Esophagus squamous epithelium (tissue), 5 donors: ENCODE measurements at places on chromosomes 4 and X.

DNA sequence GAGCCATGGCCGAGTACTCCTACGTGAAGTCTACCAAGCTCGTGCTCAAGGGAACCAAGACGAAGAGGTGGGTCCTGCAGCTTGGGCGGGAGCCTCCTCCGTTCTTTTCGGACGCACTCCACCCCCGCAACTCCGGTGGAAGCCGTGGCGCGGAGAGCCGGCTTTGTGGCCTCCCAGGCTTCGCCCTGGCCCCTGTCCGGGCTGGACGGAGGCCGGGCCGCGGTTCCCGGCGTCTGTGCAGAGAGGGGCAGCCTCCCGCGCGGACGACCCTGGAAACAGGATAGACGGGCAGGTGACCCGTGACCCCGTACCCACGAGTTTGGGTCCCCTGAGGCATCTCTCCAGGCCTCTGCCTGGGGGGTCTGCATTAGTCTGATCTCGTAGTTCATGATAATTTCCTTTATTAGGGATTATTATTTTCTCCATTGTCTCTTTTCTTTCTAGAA is 356 bp downstream of the FRG1 start:
- no peak for DNase-seq

DNA sequence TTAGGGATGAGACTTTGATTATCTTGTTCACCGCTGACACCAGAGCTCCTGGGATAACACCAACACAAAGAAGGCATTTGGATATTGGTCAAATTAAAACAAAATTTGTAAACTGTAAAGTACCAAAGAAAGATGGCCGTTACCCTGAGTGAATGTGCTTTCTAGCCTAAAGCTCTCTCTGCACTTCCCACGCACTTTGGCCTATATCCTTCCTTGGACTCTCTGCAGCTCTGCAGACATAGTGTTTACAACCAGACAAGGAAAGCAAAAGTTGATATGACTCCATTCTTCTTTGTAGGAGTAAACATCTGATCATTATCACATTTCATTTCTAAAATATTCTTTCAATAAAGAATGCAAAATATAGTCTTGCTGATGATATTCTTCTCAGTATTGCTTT is 44.8 kb upstream of the PITX2 start:
- DNase-seq: no peak

- DNase-seq: no peak
These were observed 19.9 kb downstream of the MAGEB17 start for GRCh38 chrX:16187024-16187760.

DNA sequence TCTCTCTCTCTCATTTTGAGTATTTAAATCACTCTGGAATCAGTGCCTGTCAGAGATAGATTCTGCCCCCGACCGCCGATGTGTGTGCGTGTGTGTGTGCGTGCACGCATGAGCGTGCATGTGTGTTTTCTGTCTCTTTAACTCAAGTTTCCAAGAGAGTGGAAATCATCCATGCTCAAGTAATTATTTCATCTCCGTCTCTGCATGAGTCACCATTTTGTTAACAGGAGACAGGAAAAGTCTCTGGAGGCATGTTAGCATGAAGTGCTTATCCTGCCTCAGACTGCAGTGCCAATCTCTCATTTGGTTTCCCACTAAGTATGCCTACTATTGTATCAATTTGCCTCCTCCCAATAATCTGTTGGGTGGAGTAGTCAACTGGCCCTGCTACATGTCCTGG is 182.9 kb upstream of the NHS start:
- DNase-seq: no peak

DNA sequence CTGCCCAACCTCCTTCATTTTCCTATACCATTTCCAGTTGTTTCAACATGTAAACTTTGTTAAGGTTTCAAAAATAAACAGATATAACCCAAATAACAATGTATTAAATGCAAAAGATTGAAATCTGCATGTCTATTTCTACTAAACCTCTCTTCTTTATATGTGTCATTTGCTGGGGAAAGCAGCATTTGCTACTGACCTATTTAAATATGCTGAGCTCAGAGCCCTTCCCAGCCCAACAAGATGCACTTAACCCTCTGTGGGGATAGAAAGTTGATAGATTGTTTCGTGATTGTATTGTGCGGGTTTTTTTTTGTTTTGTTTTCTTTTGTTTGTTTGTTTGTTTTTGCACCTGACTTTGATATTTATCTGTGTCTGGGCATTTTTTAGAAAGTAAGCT is 139.5 kb downstream of the UCHL1 start:
- DNase-seq: no peak

- DNase-seq: no peak
These were observed 216.2 kb downstream of the HS6ST2 start for GRCh38 chrX:132742246-132742645.

DNA sequence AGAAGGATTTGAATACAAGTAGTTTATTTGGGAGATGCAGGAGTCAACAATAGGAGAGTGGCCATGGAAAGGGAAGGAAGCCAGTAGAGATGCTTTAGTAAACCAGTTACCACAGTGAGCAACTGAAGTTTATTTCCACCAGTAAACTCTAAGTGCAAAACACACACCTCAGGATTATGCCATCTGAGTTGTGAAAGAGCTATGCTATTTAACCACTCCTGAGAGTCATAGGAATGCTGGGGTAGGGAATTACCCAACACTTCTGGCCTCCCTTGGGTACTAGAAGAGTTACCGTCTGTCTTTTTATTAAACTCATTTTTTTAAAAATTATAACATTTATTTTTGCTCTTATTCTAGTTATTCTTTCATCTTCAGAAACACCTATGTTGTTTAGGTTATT is 834.6 kb upstream of the AMOT start:
- no peak for DNase-seq
